ENCODE measurements at places on chromosomes 1 and 21. TPM values are rescaled to one million over a fixed set of nuclear protein-coding genes. Genes with fewer than 3 reads are reported as not detected.

- DNase-seq = peak; percentile 87
- peaks cover 16% of the 10 kb centered on the region for H3K4me1 ChIP-seq
- no peak overlapping the region for H3K27ac ChIP-seq
- no peaks in the 10 kb centered on the region for H3K36me3 ChIP-seq
- no peaks in the 10 kb centered on the region for H3K27me3 ChIP-seq
Measured at GRCh38 chr1:1291548-1292441, 11.6 kb downstream of the SCNN1D start.

RORC gene
- total RNA-seq = 0.12 TPM

OR6K3 gene
- total RNA-seq = not detected

DNA sequence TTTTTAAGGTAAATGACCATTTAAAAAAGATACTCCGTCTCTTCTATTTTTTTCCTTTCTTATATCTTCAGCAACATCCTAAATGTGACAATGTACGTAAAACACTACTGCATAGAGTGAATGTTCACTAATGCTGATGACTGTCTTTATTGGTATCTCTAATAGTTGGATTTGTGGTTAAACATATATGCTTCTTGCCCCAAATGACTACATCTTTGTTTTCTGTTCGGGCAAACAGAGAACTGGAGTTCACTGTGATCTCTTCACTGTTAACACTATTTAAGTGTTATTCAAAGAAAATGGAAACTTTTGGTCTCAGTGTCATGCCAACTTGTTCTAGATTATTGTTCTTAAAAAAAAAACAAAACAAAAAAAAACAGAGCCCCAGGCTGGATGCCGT is 109.4 kb downstream of the KIF26B start:
- H3K27ac ChIP-seq = no peak overlapping the region
- no peak for DNase-seq
- H3K4me3 ChIP-seq = no peak overlapping the region
- no peaks in the 10 kb centered on the region for H3K4me1 ChIP-seq
- H3K27me3 ChIP-seq = no peaks in the 10 kb centered on the region
- H3K36me3 ChIP-seq = no peaks in the 10 kb centered on the region

DNA sequence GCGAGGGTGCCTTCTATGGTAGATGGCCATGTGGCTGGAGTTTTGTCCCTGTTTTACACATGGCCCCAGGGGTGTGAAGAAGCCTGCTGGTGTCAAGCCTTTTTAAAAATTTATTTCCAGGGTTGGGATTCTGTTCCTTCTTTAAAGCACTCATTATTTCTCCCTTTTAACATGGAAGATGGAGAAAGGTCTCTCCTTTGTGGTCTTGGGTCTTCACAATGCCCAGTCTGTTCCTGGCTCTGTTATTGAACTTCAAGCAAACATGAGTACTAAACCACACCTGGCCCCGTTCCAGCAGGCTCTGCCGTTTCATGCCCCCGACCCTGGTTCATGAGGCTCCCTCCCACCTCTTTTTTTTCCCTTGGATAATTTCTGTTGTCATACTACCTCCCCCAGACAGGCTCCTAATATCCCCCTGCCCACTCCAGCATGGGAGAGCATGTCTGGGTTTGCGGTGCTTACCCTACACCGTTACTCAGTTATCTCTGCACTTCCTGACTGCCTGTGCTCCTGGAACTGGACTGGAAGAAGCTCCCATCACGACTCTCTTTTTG is 121.2 kb upstream of the KIAA0040 start:
- H3K4me1 ChIP-seq = peaks cover 2% of the 10 kb centered on the region
- no peak overlapping the region for H3K4me3 ChIP-seq
- no peaks in the 10 kb centered on the region for H3K36me3 ChIP-seq
- H3K27me3 ChIP-seq = no peaks in the 10 kb centered on the region
- DNase-seq = no peak

ERRFI1 gene
- 1.5 TPM for total RNA-seq

DNA sequence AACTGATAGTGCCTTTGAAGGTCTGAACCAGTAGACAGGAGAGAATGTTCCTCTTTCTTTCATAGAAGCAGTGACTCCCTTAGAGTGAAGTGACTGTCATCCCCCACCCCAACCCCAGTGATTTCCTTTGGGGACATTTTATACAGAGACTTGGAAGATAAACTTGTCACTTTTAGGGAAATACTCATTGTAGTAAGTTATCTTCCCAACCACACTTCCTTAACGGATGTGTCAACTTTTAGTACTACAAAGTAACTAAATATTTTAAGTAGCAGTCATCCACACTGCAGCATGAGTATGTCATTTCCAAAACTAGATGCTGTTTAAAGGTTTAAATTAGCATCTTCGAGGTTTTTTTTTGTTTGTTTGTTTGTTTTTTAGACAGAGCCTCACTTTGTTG is 13.7 kb downstream of the LRRC8B start:
- no peak overlapping the region for H3K4me3 ChIP-seq
- no peak for DNase-seq
- H3K4me1 ChIP-seq = no peaks in the 10 kb centered on the region

DNA sequence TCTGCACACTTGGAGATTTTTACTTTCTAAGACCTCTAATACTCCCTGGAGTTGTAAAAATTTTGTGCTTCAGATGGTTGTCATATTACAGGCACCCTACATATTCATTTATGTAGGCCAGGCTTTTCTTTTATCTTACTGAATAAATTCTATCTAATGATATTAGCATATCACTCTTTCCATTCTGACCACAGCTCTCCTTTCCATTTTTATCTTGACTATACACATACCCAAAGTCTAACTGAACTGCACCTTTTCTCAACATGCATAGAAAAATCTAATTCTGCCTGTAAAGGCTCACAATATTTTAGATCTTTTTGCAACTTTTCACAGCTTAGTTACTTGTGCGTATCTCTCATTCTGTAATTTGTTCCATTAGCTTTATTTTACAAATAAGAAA is 52.7 kb upstream of the TSHB start:
- H3K36me3 ChIP-seq = no peaks in the 10 kb centered on the region
- no peak overlapping the region for H3K4me3 ChIP-seq
- H3K27ac ChIP-seq = no peak overlapping the region
- H3K27me3 ChIP-seq = no peaks in the 10 kb centered on the region
- no peaks in the 10 kb centered on the region for H3K4me1 ChIP-seq
- no peak for DNase-seq

PKNOX1 gene
- 25.3 TPM for total RNA-seq

C1orf50 gene
- total RNA-seq = 17.1 TPM

HMCN1 gene
- not detected for total RNA-seq

- no peaks in the 10 kb centered on the region for H3K4me1 ChIP-seq
- DNase-seq = no peak
- no peak overlapping the region for H3K4me3 ChIP-seq
- H3K36me3 ChIP-seq = no peaks in the 10 kb centered on the region
- H3K27ac ChIP-seq = no peak overlapping the region
Measured at GRCh38 chr1:82695443-82695842, 894.7 kb downstream of the ADGRL2 start.

- H3K27ac ChIP-seq = no peak overlapping the region
- H3K36me3 ChIP-seq = no peaks in the 10 kb centered on the region
- peaks cover 5% of the 10 kb centered on the region for H3K27me3 ChIP-seq
Measured at GRCh38 chr1:36881068-36881405, 153.3 kb downstream of the GRIK3 start.

GRCh38 chr1:110040548-110040947 is 6.1 kb downstream of the STRIP1 start:
- no peak for DNase-seq
- no peaks in the 10 kb centered on the region for H3K27me3 ChIP-seq
- H3K4me3 ChIP-seq = no peak overlapping the region
- no peak overlapping the region for H3K27ac ChIP-seq
- H3K4me1 ChIP-seq = peaks cover 3% of the 10 kb centered on the region

DNA sequence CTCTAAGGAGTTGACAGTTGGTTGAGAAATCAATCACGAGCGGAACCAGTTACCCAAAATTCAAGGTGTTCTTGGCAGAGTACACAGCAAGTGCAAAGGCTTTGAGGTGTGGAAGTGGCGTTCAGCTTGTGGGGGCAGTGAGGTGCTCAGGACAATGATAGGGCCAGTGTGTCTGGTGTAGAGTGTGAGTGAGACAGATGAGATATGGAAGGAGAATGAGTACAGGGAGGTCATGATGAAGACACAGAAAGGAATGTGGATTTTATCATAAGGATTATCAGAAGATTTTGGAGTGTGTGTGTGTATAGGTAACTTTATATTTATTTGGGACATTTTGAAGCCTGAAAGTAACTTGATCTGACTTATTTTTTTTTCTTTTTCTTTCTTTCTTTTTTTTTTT is 40.9 kb downstream of the IFI44 start:
- no peaks in the 10 kb centered on the region for H3K36me3 ChIP-seq
- H3K4me1 ChIP-seq = no peaks in the 10 kb centered on the region
- no peak for DNase-seq
- no peak overlapping the region for H3K27ac ChIP-seq

DNA sequence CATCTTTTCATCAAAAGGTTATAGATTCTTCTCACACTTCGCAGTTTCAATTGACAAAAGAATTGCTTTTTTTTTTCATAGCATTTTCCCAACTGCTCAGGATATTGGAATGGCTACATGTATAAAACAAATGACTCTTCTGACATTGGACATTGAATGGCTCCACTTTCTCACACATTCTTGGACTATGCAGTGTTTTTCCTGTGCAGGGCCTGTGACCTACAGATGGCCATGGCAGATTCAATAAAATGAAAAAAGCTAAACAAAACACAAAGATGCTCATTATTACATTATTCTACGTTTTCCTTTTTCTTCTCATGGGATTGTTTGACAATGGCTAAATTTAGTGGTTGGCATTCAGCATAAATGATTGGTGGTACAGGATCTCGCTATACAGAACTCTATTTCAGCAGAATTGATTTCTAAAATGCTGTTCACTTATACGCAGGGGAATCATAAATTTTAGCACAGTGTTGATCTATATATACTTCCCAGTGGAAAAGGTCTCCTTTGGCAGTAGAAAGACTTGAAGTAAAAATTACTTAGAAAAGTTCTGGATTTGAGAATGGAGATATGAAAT is 115.6 kb upstream of the ADAMTS5 start:
- DNase-seq = no peak
- no peaks in the 10 kb centered on the region for H3K36me3 ChIP-seq
- H3K27me3 ChIP-seq = no peaks in the 10 kb centered on the region
- no peak overlapping the region for H3K4me3 ChIP-seq
- no peaks in the 10 kb centered on the region for H3K4me1 ChIP-seq

ECE1 gene
- total RNA-seq = 142 TPM

KIAA0040 gene
- 93.6 TPM for total RNA-seq

DNA sequence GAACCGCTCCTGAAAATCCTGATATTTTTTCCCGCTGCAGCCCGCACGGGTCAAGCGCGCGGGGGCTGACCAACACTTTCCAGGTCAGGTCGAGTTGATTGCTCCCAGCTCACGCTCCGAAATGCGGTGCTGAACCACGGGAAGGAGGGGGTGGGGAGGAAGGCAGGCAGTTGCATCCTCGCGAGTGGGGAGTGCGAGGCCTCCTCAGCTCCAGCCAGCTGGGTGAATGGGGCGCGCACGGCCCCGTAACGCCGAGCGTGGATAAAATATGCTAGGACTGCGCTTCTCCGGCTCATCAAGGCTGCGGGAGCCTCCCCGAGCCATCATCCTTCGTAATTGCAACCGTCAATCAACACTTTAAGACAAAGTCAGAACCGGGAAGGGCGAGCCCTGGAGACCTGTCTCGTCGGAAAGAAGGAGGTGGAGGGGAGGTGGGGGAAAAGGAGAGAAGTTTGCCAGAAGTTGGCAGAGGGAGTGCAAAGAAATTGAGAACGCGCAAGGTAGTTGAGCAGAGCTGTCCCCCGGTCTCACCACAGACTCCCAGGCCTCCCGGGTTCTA is 8.0 kb downstream of the NR5A2 start:
- H3K36me3 ChIP-seq = no peaks in the 10 kb centered on the region
- no peak overlapping the region for H3K4me3 ChIP-seq
- peak; percentile 41 for DNase-seq
- no peak overlapping the region for H3K27ac ChIP-seq

NUDT4B gene
- total RNA-seq = 2.4 TPM

PTAFR gene
- total RNA-seq = 4.7 TPM

- H3K36me3 ChIP-seq = no peaks in the 10 kb centered on the region
- no peaks in the 10 kb centered on the region for H3K4me1 ChIP-seq
- DNase-seq = no peak
- H3K27ac ChIP-seq = no peak overlapping the region
- no peak overlapping the region for H3K4me3 ChIP-seq
Measured at GRCh38 chr1:116308276-116308675, 64.8 kb upstream of the ATP1A1 start.

DNA sequence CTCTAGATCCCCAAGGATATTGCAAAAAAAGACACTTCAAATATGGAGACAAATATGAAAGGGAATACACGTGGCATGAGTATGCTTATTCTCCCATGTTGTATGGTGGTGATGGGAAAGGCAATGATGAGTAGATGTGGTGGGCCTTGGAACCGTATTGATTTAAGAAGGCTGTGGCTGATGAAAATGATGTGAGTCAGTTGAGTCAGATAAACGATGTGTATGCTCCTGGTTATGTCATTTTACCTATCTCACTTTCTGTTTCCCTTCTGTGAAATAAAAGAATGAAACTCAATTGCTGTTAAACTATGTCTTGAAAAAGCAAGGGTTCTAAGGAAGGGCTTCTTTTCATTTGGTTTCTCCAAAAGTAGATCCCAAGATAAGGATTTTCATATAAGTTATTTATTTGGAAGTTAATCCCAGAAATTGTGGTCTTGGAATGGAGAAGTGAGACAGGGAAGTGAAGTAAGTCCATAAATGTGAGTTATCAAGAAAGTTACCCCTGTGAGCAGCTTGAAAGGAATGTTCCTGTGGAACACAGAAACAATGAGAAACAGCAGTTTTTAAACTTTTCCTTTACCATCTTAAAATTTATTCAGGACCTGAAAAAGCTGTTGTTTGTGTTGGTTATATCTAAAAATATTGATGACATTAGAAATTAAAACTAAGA is 292.0 kb downstream of the DUSP10 start:
- no peak overlapping the region for H3K4me3 ChIP-seq
- no peaks in the 10 kb centered on the region for H3K36me3 ChIP-seq
- H3K27ac ChIP-seq = no peak overlapping the region
- H3K4me1 ChIP-seq = no peaks in the 10 kb centered on the region

NEGR1 gene
- not detected for total RNA-seq

- no peak overlapping the region for H3K27ac ChIP-seq
- no peak for DNase-seq
- no peaks in the 10 kb centered on the region for H3K36me3 ChIP-seq
- no peaks in the 10 kb centered on the region for H3K4me1 ChIP-seq
- no peaks in the 10 kb centered on the region for H3K27me3 ChIP-seq
- H3K4me3 ChIP-seq = no peak overlapping the region
Measured at GRCh38 chr1:87278825-87279535, 49.7 kb upstream of the LMO4 start.
